ENCODE measurements at places on chromosomes 16 and 17. TPM values are rescaled to one million over a fixed set of nuclear protein-coding genes. Genes with fewer than 3 reads are reported as not detected.

Gene AHSP
- total RNA-seq: not detected

Gene EMP2
- not detected for total RNA-seq

Gene FAM234A
- total RNA-seq: 26.1 TPM

Gene LRRC75A
- total RNA-seq: 2.2 TPM

Gene NHERF2
- total RNA-seq: 4.1 TPM

Gene PROCA1
- total RNA-seq: 4.7 TPM

Gene TBC1D3
- 1.6 TPM for total RNA-seq

GRCh38 chr17:15954222-15954621 is 9.3 kb downstream of the ADORA2B start:
- DNase-seq: no peak
- H3K4me3 ChIP-seq: no peak overlapping the region
- H3K27ac ChIP-seq: no peak overlapping the region
- H3K27me3 ChIP-seq: no peaks in the 10 kb centered on the region

DNA sequence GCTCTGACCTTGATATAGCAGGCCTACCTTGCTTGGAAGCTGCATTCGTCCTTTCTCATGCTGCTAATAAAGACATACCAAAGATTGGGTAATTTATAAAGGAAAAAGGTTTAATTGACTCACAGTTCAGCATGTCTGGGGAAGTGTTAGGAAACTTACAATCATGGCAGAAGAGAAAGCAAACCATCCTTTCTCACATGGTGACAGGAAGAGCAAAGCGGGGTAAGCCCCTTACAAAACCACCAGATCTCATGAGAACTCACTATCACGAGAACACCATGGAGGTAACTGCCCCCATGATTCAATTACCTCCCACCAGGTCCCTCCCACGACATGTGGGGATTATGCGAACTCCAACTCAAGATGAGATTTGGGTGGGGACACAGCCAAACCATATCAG is 6.0 kb upstream of the MAPT start:
- no peak overlapping the region for H3K27ac ChIP-seq
- no peak overlapping the region for H3K4me3 ChIP-seq
- no peak for DNase-seq
- H3K4me1 ChIP-seq: no peaks in the 10 kb centered on the region

GRCh38 chr16:22898131-22898530 is 84.2 kb downstream of the HS3ST2 start:
- H3K27ac ChIP-seq: no peak overlapping the region
- H3K4me1 ChIP-seq: no peaks in the 10 kb centered on the region
- no peak overlapping the region for H3K4me3 ChIP-seq
- H3K27me3 ChIP-seq: peaks cover 7% of the 10 kb centered on the region
- no peak for DNase-seq
- H3K36me3 ChIP-seq: no peaks in the 10 kb centered on the region

DNA sequence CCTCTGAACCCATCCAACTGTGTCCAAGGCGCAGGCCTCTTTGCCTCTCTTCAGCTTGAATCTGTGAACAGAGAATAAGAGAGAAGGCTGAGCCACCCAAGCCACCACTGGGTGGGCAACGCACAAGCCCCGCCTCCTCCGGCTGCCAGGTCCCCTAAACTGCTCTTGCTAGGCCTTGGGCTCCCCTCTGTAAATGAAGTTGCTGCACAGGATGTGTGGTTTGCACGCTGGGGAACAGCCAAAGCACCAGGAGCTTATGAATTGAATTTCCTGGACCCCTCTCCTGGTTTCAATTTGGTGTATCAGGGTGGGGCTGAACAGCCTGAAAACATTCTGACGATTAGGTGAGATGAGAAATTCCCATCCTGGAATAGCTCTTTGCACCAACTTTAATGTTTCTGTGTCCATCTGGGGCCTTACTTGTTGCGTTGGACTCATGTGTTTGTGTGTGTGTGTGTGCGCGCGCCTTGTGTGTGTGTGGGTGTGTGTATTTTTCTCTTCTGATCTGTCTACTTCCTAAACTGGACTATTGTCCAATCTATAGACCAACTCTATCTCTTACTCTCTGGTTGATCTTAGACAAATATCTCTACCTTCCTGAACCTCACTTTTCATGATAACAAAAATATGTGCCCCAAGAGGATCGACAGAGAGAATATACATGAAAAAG is 2.3 kb downstream of the CCL1 start:
- no peaks in the 10 kb centered on the region for H3K27me3 ChIP-seq
- H3K4me3 ChIP-seq: no peak overlapping the region
- no peaks in the 10 kb centered on the region for H3K4me1 ChIP-seq
- no peaks in the 10 kb centered on the region for H3K36me3 ChIP-seq

DNA sequence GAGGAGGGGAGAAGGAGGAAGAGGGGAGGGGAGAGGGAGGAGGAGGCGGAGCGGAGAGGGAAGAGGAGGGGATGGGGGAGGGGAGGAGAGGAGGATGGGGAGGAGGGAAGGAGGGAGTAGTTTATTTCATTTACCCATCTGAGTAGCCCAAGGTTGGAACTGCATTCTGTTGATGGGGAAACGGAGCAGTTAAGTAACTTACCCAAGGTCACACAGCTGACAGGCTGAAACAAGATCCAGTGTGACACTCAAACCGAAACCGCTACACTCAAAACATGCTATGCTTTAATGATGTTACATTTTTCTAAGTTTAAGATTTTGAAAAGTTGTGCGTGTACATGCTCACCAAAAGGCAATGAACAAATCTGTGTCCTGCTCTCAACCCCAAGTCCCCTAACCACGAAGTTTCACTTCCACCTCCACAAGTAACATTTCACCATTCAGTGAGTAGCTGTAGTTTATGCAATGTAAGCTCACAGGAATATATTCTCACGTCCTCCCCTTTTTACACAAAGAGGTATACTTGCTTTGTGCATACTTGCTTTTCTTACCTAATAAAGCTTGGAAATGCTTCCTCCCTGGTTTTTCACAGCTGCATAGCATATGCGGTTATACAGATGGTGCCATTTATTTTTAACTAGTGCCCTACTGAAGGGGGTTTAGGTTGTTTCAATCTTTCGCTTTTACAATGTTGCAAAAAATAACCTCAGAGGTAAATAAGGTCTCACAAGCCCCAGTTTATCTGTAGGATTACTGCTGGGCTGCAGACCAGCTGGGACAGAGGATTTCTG is 275.3 kb downstream of the PARN start:
- H3K4me1 ChIP-seq: no peaks in the 10 kb centered on the region
- H3K27ac ChIP-seq: no peak overlapping the region
- no peaks in the 10 kb centered on the region for H3K36me3 ChIP-seq
- no peaks in the 10 kb centered on the region for H3K27me3 ChIP-seq
- DNase-seq: no peak

DNA sequence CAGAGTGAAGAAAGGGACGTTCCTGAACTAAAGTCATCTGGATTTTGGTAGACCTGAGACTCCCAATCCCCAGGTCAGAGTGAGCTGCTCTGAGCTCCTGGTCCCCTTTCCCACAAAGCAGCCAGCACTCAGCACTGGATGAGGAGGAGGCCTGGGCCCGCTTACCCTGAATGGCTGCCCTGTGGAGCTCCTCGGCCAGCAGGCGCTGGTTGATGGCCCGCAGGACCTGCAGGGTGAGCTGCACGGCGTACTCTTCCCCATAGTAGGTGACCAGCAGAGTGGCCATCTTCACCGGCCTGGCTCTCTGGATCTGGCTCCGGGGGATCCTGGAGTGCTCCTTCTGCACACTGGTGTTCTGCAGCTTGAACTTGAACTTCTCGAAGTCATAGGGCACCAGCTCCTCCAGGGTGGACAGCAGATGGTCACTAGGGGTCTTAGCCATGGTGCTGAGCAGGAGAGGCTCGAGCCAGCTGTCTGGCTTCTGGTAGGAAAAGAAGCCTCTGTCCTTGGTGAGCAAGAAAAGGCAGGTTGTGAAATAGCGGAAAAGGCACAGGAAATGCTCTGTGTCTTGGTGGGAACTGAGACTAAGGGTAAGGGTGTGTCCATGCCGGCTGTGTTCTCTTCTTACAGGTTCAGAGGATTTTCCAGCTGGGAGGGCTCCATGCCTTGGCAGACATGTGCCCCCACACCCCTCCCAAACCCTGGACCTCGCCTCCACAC is at the start of gene MEFV:
Gene MEFV, minus strand, starts transcription at position 488 of the 720 bp plus-strand sequence. Its CDS starts 46 bp downstream, at position 442.
- H3K36me3 ChIP-seq: no peaks in the 10 kb centered on the region
- DNase-seq: no peak
- no peaks in the 10 kb centered on the region for H3K27me3 ChIP-seq
- no peak within 1 kb of the TSS for H3K27ac ChIP-seq
- H3K4me1 ChIP-seq: no peaks in the 10 kb centered on the region

GRCh38 chr17:4344926-4345325 is 21.5 kb downstream of the UBE2G1 start:
- H3K27me3 ChIP-seq: no peaks in the 10 kb centered on the region
- H3K27ac ChIP-seq: no peak overlapping the region
- no peak for DNase-seq
- H3K36me3 ChIP-seq: no peaks in the 10 kb centered on the region

GRCh38 chr16:48125888-48126287 is 29.9 kb downstream of the ABCC12 start:
- no peaks in the 10 kb centered on the region for H3K36me3 ChIP-seq
- H3K27ac ChIP-seq: no peak overlapping the region
- no peak overlapping the region for H3K4me3 ChIP-seq
- no peak for DNase-seq
- H3K27me3 ChIP-seq: no peaks in the 10 kb centered on the region
- no peaks in the 10 kb centered on the region for H3K4me1 ChIP-seq

DNA sequence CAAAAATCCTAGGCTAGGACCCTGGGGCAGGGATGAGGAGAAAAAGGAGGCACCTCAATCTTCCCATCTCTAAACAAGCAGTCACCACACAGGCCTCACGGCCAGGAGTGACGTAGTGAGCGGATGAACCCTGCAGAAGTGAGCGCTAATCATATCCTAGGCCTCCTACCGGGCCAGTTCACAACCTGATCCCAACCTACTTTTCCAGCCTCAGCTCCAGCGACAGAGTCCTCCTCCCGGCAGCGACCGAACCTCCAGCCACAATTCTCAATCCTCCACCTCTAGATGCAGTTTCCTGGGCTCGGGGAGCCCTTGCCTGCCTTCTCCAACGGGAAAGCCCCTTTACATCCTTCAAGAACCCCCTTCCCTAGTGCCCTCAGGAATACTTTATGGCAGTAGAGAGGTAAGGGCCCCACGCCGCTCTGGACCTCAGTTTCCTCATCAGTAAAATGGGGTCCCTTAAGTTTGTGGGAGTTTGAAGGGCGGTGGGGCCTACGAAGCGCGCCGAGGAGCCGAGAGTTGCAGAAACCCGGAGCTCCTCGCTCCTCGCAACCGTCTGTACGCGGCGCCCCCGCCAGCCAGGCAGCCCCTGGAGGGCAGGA is 1.4 kb downstream of the ZNF668 start:
- peaks cover 9% of the 10 kb centered on the region for H3K36me3 ChIP-seq
- peak; percentile 16 for DNase-seq
- peak overlapping the region; percentile 100 for H3K4me3 ChIP-seq
- H3K27ac ChIP-seq: peak overlapping the region; percentile 89

- H3K4me1 ChIP-seq: no peaks in the 10 kb centered on the region
- H3K4me3 ChIP-seq: no peak overlapping the region
- no peaks in the 10 kb centered on the region for H3K36me3 ChIP-seq
- DNase-seq: no peak
Measured at GRCh38 chr16:9798474-9798873, 383.8 kb downstream of the GRIN2A start.

DNA sequence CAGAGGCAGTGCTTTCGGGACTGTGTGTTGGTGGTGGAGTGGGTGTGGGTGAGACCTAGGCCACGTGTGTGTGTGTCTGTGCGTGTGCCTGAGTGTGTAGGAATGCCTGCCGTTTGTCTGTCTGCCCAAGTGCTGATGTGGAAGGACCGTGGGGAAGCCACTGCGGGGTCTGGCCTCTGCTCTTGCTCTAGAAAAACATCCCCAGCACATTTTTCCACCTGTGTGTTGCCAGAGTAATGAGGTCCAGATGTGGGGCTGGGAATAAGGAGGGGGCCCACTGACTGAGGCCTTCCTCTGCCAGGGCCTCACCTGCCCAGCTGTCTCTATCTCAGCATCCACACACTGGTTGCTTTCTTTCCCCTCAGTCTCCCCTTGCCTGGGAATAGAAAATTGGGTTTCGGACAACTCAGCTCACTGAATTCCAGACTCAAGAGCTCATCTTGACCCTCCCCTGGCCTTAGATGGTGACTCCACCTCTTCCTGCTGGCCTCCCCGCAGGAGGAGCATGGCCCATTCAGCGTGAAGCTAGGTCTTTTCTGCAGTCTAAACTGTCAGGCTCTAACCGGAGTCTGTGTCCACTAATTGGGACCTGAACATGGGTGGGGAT is 7.6 kb downstream of the SGCA start:
- peaks cover 12% of the 10 kb centered on the region for H3K4me1 ChIP-seq
- H3K4me3 ChIP-seq: no peak overlapping the region
- no peak overlapping the region for H3K27ac ChIP-seq
- H3K36me3 ChIP-seq: no peaks in the 10 kb centered on the region
- no peak for DNase-seq

DNA sequence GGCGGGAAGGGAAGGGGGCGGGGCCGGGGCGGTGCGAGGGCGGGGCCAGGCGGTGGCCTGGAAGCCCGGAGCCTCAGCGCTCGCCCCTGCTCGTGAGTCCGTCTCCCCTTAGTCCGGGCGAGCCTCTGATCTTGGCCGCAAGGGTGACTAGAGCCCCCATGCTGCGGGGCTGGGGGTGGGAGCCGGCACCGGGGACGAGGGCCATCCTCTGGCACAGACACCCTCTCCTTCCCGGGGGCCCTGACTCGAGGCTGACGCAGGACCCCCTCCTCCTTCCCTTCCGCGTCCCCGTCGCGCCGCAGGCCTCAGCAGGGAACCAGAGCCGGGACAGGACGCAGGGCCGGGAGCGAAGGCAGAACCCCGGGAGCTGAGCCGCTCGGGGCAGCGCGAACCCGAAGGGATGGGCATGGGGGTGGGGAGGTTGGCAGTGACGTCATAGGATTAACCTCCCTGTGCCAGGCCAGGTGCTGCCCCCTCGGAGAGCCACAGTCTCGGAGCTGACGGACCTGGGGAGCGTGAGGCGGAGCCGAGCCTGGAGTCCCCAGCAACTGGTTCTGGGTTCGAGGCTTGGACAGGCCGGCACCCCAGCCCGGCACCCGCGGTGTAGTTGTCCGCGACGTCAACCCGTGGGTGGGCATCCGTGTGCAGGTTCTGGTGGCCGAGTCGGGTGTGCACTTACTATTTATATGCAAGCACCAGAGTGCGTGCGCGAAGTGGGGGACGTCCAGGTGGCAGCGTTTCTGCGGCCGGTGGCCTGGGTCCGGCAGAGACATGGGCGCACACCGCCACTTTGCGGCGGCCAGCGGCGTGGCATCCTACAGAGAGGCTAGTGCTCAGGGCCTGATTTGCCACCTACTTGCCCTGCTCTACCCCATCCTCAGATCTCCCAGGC is 503 bp upstream of the PLCD3 start:
- H3K27ac ChIP-seq: peak overlapping the region; percentile 86
- peak overlapping the region; percentile 93 for H3K4me3 ChIP-seq
- peak; percentile 70 for DNase-seq
- no peaks in the 10 kb centered on the region for H3K27me3 ChIP-seq

GRCh38 chr17:73503560-73503959 is 140.7 kb downstream of the SDK2 start:
- DNase-seq: no peak
- no peaks in the 10 kb centered on the region for H3K4me1 ChIP-seq
- no peak overlapping the region for H3K27ac ChIP-seq
- no peak overlapping the region for H3K4me3 ChIP-seq
- H3K36me3 ChIP-seq: no peaks in the 10 kb centered on the region

GRCh38 chr17:77592106-77592865 is 366.2 kb upstream of the TNRC6C start:
- H3K4me3 ChIP-seq: no peak overlapping the region
- no peaks in the 10 kb centered on the region for H3K4me1 ChIP-seq
- H3K27me3 ChIP-seq: no peaks in the 10 kb centered on the region

- no peak overlapping the region for H3K4me3 ChIP-seq
- no peak for DNase-seq
- no peaks in the 10 kb centered on the region for H3K36me3 ChIP-seq
- H3K4me1 ChIP-seq: peaks cover 17% of the 10 kb centered on the region
Measured at GRCh38 chr17:79749156-79749815, 18.5 kb downstream of the ENPP7 start.

Data from CD8-positive, alpha-beta memory T cell (primary cell).